ENCODE measurements at places on chromosomes 2 and 18.
A peak's percentile ranks its signal among the peaks of the same experiment; 100 is the strongest.

GRCh38 chr2:223681125-223681524 is 79.0 kb upstream of the SCG2 start:
- no peak for DNase-seq

DNA sequence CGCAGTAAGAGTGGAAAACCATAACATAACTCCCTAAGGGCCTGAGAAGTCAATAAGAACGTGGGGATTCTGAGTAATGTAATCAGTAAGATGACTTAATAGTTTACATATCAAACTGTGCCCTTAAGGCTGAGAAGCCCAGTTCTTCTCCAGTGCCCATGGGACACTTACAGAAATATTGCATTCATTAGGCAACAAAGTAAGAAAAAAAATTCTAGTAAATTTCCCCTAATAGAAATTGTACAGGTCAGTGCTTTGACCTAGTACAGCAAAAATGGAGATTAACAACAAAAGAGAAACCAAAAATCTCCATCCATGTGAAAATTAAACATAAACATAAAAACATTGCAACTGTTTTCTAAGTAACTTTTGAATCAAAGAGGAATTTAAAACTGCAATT is 139.8 kb upstream of the HS6ST1 start:
- no peak for DNase-seq

GRCh38 chr18:39302481-39302880 is 1736.9 kb upstream of the CELF4 start:
- no peak for DNase-seq

DNA sequence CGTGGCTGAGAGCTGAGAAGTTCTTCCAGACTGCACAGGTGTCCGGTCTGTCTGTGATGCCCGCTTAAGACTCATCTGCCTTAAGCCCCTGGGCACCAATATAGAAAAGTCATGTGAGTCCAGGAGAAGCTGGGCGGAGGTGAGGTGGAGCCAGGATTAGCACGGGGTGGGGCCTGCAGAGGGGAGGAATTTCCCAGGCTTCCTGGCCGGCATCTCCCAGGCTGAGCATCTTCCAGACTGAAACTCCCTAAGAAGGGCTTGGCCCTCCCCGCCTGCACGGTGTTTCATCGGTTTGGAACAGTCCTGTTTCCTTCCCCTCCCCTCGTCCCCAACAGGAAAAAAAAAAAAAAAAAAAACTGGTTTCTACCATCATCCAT is 270.3 kb downstream of the ATAD2B start:
- DNase-seq, result peak; percentile 84

GRCh38 chr18:5457462-5457957 is 86.3 kb downstream of the EPB41L3 start:
- no peak for DNase-seq

DNA sequence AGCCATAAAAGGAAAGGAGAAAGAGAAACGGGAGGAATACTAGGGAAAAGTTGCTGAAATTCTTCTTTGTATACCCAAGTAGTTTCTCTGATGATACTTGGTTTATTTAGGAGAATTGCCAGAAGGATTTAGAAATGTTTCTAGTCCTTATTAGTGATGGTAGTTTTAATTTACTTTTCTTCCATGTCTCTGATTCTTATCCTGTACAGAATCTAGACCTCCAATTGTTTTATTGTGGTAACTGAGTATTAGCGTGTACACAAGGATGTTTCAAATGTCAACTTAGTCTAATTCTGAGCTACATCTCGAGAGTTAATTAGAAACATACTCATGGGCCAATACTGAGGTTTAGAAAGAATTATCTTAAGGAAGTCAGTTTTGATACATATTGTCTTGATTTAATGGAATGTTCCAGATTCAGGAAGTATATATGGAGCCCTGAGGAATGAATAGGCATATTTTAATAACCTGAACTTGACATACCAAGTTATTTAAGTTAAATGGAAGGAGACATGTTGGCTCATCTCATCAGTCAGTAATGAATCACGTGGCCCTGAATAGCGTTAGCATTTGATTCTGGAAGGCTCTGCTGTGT is 219.6 kb downstream of the LTBP1 start:
- DNase-seq, result no peak

DNA sequence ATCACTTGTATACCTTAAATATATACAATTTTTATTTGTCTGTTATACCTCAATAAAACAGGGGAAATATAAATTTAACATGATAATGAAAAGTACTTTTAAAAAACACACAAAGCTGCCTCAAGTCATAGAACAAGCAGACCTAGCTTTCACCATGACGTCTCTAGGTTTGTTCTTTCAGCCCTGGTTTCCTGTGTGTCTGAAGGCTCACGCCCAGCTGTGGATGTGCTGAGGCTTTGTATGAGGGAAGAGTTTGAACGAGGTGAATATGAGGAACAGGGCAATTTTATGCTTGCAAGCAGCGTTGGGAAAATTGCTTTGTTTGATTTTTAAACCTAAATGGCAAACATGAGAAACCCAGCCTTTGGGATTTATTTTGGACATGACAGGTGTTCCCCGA is 15.3 kb downstream of the SH3RF3 start:
- DNase-seq, result no peak

DNA sequence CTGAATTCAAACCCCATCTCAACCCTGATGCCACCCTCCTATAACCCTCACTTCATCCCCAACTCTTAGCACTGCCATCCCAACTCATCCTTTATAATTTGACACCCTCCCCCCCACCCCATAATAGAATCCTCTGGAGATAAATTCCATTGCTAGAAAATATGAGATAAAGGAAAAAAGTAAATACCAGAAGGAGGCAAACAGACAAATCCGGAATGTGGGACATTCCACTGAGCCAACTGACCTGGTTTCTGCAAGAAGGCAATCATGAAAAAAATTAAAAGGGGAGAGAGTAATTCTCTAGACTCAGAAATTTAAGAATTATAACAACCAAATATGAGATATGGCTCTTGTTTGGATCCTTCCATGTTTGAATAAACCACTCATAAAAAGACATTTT is 132.4 kb downstream of the CYP26B1 start:
- DNase-seq, result no peak

DNA sequence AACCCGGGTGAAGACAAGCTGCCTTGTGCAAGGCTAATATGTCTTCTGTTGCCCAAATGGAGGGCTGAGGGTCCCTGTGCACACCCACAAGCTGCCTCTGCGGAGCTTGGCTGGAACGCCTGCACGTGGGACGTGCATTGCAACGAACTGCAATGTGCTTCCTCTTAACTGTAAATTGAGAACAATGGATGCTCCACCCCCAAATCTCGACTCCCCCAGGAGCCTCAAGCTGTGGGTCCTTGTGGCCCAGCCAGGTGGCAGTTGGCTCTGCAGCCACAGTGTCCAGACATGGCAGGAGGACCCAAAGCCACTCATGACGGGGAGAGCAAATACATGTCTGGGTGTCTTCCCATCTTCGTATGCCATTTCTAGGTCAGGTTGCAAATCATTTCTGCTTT is 90.1 kb downstream of the TWIST2 start:
- no peak for DNase-seq

GRCh38 chr18:46481048-46481846 is 175.8 kb downstream of the LOXHD1 start:
- no peak for DNase-seq

- no peak for DNase-seq
Measured at GRCh38 chr18:70363861-70364260, 75.0 kb downstream of the SOCS6 start.

DNA sequence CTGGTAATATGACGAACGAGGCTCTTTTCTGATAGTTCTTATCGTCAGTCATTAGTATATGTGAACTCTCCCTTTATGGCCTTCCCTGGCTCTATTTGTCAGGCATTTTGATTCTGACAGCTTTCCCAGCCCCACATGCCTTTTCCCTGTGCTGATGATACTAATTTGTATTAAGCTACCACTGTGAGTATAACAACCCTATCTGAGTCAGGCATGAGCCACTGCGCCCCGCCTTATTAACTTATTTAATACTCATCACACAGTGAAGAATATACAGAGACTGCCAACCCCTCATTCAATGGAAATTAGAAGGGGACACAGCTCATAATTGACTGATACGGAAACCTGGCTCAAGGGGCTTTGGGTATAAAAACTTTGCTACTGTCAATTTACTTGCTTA is 140.0 kb downstream of the NETO1 start:
- no peak for DNase-seq

GRCh38 chr2:43178602-43179542 is 47.5 kb downstream of the ZFP36L2 start:
- no peak for DNase-seq

GRCh38 chr2:186887107-186888090 is 38.4 kb upstream of the ZSWIM2 start:
- no peak for DNase-seq

GRCh38 chr2:58553937-58554336 is 312.8 kb upstream of the FANCL start:
- no peak for DNase-seq

DNA sequence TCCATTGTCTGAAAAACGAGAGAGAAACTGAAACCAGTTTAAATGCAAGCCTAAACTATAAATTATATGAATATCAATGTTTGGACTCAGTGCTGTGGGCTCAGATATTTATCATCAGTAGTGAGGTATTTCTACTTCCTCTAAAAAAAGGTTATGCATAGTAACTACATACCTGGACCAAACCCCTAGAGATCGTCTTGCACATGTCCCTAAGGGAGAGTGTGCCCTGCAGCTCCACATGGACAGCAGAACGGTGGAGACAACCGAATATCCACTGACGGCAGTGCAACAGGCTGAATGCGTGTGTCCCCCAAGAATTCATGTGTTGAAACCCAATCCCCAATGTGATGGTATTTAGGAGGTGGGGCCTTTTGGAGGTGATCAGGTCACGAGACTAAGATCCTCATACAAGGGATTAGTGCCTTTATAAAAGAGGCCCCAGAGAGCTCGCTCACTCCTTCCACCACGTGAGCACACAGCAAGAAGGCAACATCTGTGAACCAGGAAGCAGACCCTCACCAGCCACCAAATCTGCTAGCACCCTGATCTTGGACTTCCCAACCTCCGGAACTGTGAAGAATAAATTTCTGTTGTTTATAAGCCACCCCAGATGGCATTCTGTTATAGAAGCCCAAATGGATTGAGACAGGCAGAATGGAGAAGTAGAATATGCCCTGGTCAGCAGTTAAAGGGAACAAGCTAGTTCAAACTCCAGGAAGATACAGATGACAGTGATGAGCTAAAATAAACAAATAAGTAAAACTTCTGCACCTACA is 208.4 kb downstream of the ANAPC1 start:
- DNase-seq, result no peak

DNA sequence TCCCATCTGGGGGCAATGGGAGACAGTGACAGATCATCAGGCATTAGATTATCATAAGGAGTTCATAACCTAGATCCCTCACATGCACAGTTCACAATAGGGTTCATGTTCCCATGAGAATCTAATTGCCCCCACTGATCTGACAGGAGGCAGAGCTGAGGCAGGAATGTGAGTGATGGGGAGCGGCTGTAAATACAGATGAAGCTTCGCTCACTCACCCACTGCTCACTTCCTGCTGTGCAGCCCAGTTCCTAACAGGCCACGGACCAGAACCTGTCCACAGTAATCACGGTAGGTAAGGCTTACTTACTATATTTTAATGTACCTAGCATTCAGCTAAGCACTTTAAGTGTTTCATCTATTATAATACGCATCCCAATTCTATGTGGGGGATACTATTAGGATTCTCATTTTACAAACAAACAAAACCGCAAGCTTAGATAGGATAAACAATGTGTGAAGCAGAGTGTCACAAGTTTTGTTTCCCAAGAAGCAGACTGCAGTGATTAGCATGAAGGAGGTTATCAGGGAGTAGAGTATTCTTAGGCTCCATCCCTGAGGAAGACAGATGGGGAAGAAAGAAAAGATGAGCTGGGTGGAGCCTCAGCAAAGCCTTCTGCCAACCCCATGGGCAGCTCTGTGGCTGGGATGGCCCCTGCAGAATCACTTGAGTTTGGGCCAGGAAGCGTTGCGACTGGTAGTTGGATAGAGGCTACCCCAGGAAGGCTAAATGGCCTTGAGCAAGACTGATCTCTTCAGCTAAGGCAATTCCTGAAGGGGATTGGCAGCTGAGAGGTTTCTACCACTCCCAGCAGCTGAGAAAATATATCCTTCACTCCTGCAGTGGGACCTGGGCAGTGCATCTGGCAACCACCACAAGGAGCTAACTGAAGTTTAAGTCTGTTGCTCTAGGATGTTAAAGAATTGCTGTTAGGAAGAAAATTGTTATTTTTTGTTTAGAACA is 133.1 kb downstream of the MREG start:
- DNase-seq, result no peak

DNA sequence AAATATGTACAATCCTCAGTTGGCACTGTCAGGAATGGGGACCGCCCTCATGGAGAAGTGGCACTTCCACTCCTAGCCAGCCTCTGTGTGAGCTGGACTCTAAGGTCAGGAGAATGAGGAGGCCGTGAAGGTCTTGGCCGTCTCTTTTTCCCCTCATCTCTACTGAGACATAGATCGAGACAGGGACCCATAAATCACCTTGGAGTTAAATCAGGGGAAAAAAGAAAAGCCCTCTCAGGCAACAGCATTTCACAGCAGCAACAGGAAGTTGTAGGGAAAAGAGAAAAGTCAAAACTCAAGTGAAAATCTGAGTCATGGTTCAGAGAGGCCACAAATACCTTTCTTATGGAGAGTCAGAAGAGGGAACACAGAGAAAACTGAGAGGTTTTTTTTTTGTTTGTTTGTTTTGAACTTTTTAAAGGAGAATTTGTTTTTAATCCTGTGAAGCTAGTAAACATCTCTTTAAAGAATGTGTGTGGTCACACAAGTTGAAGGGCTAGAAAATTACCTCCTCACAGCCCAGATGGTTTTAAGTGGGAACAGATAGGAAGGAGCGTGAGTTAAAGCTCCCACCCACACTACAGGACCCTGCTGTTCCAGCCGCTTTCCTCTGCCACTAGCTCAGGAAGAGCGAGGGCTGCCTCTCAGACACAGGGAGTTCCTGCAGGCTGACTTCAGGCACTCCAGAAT is 30.6 kb upstream of the CYP1B1 start:
- peak; percentile 71 for DNase-seq
